ENCODE measurements at places on chromosomes 5 and 9.

DNA sequence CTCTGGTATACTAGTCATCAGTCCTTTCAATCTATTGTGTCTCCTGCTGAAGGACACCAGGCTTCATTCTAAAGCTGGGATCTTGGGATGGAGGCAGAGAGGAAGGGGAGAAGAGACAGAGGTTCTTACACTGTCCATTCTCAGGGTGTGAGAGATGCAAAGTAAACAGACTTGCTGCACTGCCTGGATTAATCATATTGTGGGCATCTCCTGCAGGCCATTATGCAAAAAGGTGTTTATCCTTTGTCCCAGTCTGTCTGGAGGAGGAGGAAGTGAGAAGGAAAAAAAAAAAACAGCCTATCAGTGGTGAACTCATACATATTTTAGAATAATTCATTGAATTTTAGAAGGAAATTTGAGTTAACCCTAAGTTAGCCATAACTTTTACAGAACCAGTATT, 92.9 kb upstream of the TNPO1 start:
- DNase-seq, result no peak

- no peak for DNase-seq
Measured at GRCh38 chr5:151862811-151863472, 61.7 kb downstream of the GLRA1 start.

- DNase-seq, result no peak
Measured at GRCh38 chr9:136204838-136205706, at the start of gene LHX3. Gene LHX3, minus strand, starts transcription at chr9:136205128. Its CDS starts 116 bp downstream, at chr9:136205012.

DNA sequence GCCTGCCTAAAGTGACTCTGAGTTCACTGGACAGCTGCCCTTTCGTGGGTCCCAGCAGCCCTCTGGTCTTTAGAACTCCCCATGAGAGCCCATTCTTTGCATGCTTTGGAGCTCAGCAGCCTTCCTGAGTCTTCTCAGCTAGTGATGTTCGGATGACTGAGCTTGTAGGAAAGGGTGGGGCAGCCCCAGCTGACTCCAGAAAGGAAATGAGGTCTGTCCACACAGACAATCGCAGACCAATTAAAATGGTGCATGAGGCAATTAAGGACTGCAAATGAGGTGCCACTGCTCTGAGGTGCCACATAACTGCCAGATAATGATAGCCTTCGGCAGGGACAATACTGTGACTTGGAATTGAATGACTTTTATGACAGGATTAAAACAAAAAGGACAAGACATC, 25.4 kb upstream of the TOMM5 start:
- DNase-seq, result no peak

DNA sequence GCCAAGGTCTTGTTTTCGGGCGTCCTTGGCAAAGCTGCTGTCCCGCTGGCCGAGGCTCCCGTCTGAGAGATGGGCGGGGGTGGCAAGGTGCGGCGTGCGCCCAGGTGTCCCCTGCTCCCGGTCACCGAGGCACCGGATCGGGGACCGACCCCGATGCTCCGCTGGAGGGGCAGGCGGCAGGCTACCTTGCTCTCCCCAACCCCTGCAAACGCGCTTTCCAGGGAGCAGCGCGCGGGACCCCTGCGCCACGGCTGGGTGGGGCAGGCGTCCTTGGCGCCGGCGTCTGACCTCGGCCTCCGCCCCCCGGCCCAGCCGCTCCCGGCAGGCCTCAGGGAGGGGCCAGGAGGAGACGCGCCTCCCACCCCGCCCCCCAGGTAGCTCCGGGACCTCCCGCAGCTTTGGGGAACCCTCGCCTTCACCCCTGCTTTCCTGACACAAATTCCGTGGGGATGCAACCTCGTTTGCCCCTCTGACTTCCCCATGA, 551 bp downstream of the N4BP3 start:
- DNase-seq, result no peak

- peak; percentile 84 for DNase-seq
Measured at GRCh38 chr5:34487159-34487879, 168.8 kb upstream of the RAI14 start.

GRCh38 chr9:74035786-74036185, 461.3 kb upstream of the RORB start:
- DNase-seq, result no peak

DNA sequence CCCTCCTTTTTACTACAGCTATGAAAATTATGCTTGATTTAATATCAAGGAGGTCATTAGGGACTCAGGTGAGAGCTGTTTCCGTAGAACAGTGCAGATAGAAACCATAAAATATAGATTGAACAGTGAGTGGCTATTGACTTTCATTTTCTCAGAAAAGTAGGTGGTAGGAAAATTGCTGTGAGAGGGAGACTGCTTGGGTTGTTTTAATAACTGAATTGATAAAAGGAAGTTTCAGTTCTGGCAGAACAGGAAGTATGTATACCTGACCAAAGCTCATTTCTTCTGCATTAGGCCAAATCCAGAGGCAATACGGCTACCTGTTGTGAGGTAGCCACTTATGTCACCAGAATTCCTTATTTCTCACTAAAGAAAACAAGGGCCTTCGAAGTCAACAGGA, 761.7 kb upstream of the ARRDC3 start:
- DNase-seq, result no peak

- no peak for DNase-seq
Measured at GRCh38 chr5:62413711-62414110, 1.1 kb downstream of the IPO11 start.

DNA sequence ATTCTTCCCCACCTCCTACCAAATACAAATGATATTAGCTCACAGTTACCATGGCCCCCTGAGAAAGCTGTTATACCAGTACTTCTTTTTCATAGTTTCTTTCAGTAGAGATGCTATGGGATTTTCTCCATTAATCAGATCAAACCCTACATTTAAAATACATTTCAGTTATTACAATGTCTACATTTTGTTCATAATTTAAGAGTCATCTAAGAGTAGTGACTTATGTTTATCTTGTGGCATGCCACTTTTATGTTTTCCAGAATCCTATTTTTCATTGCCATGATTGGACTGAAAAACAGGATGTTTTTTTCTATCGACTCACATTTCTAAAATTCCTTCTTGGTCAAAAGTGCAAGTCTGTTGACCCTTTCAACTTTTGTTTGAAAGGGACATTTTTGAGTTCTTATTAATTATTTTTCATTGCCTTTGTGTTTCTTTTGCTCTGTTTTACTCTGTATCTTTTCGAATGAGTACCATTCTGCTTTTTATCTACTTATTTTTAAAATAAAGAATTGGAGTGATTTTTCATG, 77.4 kb upstream of the ANXA1 start:
- no peak for DNase-seq

- no peak for DNase-seq
Measured at GRCh38 chr9:109813829-109814228, 33.8 kb downstream of the PALM2AKAP2 start.

DNA sequence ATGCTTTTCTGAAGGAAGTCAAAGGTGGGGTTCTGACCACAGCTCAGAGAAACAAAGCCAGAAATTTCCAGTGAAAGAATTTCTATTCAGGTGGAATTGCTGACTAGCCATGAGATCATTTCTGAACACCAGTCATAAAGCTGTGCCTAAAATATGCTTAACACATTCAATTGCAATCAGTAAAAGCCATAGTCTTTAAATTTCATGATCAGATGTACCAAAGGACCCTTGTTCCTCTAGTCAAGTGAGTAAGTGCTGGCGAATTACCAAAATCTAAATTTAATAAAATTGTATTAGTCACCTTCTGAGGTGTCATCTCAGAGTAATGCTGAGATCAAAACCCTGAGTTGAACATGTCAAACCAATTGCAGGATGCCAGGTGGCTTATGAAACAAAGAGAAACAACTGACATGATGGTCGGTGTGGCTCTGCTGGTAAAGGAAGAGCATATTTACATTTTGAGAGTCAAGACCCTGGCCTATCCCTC, 334.2 kb upstream of the CCNH start:
- no peak for DNase-seq

- DNase-seq, result no peak
Measured at GRCh38 chr9:114484854-114485443, 20.3 kb downstream of the WHRN start.

DNA sequence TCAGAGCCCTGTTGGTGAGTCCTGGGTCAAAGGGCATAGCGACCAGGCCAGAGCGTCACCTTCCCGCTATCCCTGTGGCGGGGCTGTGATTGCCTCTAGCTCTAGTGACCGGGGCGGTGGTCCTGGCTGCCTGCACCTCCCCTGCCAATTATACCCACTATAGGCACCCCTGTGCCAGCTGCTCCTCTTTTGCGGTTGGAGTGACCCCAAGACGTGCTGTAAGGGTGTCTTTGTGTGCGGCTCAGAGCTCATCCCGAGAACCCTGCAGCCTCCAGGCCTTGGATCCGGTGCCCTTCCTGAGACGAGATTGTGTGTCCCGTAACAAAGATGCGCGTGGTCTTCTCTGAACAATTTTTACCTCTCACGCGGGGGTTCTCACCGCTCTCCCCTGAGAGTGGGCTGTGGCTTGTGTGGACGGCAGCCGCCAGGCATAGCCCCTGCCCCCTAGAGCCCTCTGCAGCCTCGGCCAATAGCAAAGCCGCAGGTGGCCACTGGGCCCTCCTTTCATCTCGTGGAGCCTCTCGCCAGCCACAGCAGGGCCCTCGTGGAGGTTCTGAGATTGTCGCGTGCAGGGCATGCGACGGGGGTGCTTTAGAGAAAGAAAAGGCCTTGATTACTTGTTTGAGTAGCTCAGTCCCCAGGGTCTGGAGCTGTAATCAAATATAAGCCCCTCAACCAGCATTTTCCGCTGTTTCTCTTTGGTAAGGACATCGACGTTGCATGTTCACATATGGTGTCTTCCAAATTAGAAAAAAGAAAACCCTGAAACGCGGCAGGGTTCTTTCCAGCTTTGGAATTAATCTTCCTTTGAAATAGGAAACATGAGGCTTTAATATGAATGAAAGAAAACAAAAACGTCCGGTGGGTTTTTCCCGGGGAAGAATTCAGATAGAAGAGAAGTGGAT, 10.7 kb downstream of the NKD2 start:
- no peak for DNase-seq

GRCh38 chr9:89969881-89970639, 365.2 kb downstream of the GADD45G start:
- DNase-seq, result no peak

- DNase-seq, result no peak
Measured at GRCh38 chr9:93085676-93086075, 10.3 kb upstream of the CARD19 start.

DNA sequence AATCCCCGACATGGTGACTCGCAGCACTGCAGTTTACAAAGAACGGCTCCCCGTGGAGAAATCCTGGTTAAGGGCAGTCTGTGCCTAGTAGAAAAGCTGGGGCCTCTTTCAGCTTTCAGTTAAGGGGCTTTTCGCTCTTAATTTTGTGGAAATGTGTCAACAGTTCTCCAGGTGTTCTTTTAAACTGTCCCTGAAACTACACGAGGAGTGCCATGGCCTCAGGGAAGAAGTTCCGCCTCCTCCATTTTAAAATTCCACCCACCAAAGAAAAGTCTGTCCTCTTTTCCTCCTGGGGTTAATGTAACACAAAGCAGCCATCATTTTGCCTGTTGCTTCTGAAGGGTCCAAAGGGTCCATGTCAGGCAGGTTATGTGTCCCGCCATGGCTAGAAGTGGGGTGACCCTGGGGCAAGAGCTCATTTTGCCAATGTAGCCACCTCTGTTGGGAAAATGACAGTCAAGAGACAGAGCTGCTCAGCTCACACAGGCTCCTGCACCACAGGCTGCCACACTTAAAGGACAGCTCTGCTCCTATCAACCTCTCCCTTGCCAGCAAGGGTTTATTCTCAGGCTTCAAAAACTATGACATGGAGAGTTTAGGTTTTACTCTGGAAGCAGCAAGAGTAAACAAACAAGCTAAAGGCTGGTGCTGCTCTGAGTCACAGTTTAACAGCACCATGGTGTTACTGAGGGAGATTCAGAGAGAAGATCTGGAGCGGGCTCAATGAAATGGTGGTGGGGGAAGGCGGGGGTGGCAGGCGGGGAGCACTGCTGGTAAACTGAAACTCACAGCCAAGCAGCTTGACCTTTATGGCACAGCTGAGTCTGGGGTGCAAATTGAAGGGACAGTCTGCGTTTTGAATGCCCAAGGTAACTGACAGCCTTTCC, 3.2 kb downstream of the WHRN start:
- DNase-seq, result peak; percentile 38

GRCh38 chr5:135153259-135153658, 119.2 kb upstream of the PITX1 start:
- no peak for DNase-seq

DNA sequence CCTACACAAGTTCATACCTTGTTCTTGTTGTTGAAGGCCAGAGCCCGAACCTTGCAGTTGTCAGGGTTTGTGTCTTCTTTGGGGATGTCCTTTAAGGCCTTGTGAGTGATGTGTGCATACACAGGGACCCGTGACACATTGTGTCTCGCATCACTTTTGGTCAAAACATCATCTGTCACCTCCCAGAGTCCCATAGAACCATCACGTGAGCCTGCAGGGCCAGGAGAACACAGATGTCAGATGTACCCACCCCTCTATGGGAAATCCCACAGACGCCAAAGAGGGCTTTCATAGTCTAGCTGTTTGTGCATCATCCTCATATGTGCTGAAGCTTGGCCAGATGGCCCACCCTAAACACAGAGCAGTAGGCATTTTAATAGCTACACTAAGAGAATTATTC, 28.2 kb downstream of the DCAF12 start:
- no peak for DNase-seq

GRCh38 chr9:122347348-122348287, 23.2 kb upstream of the PTGS1 start:
- DNase-seq, result peak; percentile 45

DNA sequence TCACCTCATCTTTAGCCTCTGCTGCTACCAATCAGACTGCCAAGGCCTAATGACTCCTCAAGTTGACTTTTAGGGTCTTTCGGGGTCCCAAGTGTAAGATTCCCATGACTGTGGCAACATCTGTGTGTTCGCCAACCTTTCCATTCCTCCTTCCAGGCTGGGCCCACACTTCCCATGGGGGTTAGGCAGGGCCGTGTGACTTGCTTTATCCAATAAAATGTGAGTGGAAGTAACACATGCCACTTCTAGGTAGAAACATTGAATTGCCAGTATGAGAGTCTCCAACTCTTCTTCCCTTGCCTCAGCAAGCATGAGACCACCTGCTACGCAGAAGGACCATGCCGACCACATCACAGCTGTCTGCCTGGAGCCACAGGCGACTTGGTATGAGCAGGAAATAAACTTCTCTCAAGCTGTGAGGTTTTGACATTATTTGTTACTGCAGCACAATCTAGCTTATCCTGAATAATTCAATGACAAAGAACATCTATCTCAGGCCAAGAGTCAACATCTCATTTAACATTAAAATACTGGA, 190.4 kb upstream of the IER5L start:
- DNase-seq, result no peak
